Stimulated activated CD8-positive, alpha-beta memory T cell treated with anti-CD3 and anti-CD28 coated beads, Interleukin-4, amount 100 ng/mL, for 24 hours (primary cell): ENCODE measurements at places on chromosomes 1 and 21.

DNA sequence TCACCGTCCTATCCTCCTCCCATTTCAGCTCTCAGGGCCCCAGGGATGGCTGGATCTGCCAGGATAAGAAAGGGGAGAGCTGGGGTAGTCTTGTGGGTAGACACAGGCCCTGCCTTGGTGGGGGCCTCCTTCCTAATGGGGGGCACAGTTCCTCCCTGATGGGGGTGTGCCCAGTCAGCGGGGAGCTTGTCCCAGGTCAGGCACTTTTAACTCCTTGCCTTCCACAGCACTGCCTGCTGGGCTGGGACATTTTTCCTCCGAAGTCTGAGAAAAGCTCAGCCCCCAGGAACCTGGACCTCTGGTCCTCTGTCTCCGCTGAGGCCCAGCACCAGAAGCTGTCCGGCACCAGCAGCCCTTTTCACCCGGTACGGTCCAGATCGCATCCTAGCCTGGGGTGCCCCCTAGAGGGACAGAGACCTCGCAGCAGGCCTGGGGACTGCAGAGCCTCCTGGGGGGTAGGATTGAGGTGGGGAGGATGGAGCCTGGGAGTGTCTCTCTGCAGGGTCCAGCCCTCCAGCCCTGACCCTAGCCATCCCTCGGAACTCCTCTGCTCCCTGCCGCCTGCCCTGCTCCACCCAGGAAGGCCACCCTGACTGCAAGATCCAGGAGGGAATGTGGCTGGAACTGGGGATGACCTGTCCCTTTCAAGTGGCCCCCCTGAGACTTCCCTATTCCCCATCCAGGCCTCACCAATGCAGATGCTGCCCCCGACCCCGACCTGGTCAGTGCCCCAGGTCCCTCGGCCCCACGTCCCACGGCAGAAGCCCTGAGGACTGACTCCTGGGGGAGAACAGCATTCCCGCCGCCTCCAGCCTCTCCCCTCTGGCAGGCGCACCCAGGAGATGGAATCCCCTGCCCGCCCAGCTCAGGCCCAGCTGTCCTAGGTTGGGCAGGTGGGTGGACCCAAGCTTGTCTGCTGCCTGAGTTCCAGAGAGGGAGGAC is 12.0 kb downstream of the MIIP start:
- peak; percentile 34 for DNase-seq

- DNase-seq, result no peak
These were observed 106.8 kb upstream of the JUN start for GRCh38 chr1:58890609-58891008.

DNA sequence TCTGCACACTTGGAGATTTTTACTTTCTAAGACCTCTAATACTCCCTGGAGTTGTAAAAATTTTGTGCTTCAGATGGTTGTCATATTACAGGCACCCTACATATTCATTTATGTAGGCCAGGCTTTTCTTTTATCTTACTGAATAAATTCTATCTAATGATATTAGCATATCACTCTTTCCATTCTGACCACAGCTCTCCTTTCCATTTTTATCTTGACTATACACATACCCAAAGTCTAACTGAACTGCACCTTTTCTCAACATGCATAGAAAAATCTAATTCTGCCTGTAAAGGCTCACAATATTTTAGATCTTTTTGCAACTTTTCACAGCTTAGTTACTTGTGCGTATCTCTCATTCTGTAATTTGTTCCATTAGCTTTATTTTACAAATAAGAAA is 52.7 kb upstream of the TSHB start:
- no peak for DNase-seq

DNA sequence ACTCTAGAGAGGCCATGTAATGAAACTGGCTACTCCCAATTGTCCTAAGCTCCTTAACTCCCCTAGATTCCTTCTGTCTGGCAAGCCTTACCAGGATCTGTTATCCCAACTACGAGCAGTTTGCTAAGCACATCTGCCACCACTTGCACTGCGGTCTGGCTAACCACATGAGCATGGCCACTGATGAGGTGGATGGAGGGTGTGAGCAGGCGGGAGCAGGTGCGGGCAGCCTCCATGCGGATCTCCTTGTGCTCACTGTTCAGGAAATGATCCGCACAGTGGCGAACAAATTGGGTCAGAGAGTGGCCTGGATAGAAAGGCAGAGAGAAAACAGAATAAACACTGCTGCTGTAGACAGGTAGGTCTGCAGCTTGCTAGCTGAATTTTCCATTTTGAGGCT is 24.0 kb downstream of the MTOR start:
- no peak for DNase-seq

DNA sequence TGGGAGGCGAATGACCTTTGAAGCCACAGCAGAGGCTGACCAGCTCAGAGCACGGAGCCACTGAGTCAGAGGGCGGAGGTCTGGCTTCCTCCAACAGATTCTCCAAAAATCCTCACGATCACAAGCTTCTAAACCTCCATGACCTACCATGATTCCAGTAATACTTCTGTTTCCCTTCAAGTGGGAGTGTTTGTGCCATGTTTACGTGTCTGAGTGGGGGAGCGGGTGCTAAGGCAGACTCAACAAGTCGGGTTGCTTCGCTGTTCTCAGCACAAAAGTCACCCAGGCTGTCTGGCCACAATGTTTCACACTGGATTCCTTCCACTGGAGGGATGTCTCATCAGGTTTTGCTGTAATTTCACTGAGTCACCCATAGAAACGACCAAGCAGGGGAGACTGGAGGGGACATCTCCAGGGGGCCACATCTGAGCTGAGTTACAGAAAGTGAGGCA is 86.2 kb downstream of the SLC66A1 start:
- DNase-seq, result no peak

DNA sequence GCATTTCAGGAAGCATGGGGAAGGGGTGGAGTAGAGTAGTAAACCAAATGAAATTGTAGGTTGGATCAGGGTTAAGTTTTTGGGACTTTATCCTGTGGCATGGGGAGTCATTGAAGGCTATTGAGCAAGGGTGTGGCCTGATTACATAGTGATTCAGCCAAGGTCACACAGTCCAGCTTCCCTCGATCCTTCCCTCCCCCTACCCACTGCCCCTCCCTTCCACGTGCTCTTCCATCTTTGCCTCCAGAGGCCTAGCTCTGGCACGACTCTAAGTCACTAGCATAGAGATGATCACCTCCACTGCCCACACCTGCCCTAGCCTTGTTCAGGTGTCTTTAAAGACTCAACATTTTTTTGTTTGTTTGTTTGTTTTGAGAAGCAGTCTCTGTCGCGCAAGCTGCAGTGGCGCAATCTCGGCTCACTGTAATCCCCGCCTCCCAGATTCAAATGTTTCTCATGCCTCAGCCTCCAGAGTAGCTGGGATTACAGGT is 37.2 kb upstream of the SLC9A1 start:
- no peak for DNase-seq

GRCh38 chr1:30965924-30966599 is 57.5 kb upstream of the SDC3 start:
- DNase-seq, result no peak

GRCh38 chr1:6099787-6100765 is 54.4 kb downstream of the KCNAB2 start:
- DNase-seq, result no peak

DNA sequence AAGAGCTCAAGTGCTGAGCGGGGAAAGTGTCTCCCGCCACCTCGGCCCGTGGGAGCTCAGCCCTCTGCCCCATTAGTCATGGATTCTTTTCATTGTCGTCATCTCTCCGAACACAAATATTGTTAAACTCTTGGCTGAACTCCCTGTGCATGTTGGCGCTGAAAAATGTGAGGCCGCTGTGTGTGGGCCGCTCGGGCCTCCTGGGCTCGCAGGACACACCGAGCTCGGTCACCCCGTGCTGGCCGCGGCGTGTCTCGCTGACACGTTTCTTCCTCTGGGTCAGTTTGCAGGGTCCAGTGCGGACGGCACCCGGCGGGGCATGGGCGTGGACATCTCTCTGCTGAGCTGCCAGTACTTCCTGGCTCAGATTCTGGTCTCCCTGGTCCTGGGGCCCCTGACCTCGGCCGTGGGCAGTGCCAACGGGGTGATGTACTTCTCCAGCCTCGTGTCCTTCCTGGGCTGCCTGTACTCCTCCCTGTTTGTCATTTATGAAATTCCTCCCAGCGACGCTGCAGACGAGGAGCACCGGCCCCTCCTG is 25.6 kb downstream of the SLC45A1 start:
- no peak for DNase-seq

DNA sequence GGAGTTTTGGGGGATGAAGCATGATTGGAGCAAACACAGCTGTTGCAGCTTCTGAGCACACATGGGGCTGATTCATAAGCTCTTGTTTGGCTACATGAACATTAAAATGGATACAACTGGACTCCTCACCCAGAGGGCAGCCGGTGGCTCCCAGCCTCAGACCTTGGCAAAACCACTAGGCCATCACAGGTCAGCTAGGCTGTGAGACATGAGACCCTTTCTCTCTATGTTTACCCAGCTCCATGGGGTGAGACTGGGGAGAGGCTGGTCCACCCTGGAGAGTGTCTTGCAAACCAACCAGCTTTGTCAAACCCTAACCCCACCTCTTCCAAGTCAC is 388.7 kb downstream of the PTPRU start:
- DNase-seq, result no peak

DNA sequence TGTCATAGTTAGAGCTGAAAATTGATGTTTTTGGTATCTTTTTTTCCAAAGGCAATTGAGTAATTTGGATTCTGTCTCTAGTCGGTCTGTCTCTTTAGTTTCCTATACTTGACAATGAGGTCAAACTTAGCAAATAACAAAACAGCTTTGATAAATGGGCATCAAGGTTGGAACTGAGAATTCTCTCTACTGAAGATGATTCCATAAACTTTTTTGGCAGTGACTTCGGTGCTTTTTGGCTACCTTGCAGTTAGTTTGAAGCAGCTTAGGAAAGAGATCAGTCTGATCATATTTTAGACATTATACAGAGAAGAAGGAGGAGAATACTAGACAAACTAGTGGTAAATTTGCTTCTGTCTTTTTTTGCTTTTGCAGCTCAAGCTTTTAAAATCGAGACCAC is 559 bp downstream of the VCAM1 start:
- no peak for DNase-seq

GRCh38 chr1:29289493-29289892 is 53.2 kb downstream of the PTPRU start:
- no peak for DNase-seq

DNA sequence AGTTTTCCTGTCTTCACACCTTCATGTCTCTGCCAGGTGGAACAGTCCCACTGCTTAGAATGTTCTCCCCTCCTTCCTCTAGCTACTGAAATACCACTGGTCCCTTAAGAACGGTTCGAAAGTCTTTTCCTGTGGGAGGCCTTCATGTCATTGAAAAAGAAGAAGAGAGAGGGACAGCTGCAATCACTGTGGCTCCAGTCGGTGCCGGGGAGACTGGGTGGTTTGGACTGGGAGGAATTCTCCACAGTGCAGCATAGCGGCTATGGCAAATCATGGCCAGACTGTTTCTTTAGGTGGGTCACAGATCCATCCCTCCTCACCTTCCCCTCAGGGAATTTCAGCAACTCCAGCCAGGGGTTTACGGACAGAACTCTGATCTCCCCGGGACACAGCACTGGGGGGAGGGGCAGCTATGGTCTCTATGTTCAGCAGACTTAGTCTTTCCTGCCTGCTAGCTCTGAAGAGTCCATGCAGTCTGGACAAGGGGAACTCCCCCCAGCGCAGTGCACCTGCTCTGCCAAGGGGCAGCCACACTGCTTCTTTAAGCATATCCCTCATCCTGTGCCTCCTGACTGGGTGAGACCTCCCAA is 567.2 kb downstream of the SMYD3 start:
- no peak for DNase-seq

- DNase-seq, result no peak
These were observed 582.8 kb downstream of the PTBP2 start for GRCh38 chr1:97304366-97304765.

GRCh38 chr1:209433649-209434031 is 149.9 kb upstream of the CAMK1G start:
- no peak for DNase-seq

DNA sequence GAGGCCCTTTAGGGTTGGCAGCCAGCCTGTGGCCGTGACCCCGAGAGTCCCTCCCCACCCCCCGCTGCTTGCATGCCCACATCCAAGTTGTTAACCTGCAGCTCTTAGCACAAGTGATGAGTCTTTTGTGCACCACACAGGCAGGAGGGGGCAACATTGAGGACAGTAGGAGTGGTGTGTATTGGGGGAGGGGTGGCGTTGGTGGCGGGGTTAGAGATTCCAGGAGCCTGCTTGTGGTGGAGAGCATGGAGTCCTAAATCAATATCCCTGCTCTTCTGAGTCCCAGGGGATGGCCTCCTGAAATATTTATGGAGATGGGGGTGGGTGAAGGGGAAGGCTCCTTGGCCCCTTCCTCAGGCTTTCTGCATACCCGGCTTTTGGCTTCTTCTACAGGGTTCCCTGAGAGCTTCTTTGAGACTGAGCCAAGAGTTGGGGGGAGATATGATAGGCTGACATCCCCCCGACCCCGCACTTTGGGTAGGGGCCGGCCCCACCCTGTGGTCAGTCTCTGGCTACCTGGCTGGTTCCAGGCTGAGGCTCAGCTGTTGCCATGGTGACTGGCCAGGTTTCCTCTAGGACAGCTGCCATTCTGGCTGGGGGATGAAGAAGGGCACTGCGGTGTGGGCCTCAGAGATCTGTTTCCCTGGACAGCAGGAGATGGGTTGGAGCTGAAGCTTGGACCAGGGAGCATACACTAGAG is 5.0 kb downstream of the CHRNB2 start:
- DNase-seq, result no peak

GRCh38 chr1:156445789-156446263 is 54.7 kb downstream of the MEF2D start:
- peak; percentile 71 for DNase-seq

DNA sequence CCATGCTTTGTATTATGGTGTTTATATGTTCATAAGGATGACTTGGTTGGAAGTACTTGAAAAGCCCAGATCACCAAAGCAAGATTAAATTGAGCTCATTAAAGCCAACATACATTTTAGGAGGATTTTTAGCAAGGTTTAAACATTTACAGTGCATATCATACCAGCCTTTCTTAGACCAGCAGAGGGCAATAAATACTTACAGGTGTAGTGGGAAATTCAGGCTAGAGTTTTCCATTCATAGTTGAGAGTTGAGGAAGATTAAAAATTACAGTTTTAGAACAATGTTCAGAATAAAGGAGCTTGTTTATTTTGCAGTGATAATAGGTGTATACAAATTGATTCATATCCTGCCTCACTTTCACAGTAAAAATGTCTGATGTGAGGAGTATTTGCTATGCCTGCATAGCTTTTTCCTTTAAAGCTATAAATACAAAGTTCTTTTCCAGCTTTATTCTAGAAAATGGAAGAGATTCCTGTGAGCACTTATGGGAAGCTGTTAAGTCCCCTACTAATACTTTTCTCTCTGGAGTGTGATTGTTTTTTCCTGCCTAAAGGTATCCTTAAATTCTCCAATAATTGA is 35.3 kb downstream of the DTL start:
- no peak for DNase-seq

GRCh38 chr21:39555911-39556590 is 56.7 kb upstream of the B3GALT5 start:
- no peak for DNase-seq
